ENCODE measurements at places on chromosomes 7 and 10. TPM values are rescaled to one million over a fixed set of nuclear protein-coding genes. Genes with fewer than 3 reads are reported as not detected.

DNA sequence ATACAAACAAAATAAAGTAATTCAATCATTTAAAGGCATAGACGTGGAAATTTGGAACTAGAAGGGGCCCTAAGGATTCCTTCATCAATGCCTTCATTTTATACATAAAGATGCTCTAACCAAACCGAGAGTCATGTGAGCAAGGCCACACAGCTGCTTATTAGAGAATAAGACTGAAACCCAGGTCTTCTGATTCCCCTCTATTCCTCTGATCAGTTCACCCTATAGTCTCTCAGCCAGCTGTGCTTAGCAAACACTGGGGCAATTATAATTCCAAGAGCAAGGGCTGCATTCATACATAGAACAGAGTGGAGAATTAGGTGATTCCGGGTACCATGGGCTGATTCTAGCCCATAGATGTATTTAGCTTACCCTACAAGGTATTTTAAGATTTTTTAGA, 9.7 kb upstream of the XPNPEP1 start:
- no peaks in the 10 kb centered on the region for H3K36me3 ChIP-seq
- no peak overlapping the region for H3K27ac ChIP-seq
- no peak overlapping the region for H3K4me3 ChIP-seq
- peaks cover 11% of the 10 kb centered on the region for H3K27me3 ChIP-seq

DNA sequence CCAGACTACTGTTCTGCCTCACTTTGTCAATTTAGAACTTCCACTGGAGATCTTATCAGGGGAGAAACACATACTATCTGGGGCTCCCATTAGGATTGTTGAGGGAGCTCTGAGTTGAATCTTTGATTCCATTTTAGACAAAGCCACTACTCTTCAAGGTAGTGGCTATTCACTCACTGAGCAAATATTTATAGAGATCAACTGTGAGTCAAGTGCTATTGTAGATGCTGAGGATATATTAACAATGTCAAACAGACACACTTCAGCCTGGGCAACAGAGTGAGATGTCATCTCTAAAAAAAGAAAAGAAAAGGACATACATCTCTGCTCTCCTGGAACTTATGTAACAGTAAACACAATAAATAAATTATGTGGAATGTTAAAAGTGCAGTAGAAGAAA, 315.3 kb downstream of the PTEN start:
- H3K36me3 ChIP-seq: peaks cover 14% of the 10 kb centered on the region
- no peak for DNase-seq
- no peaks in the 10 kb centered on the region for H3K27me3 ChIP-seq
- no peak overlapping the region for H3K27ac ChIP-seq
- H3K4me1 ChIP-seq: peaks cover 9% of the 10 kb centered on the region
- H3K4me3 ChIP-seq: no peak overlapping the region

- DNase-seq: no peak
- H3K4me1 ChIP-seq: peaks cover 25% of the 10 kb centered on the region
- H3K27ac ChIP-seq: peak overlapping the region; percentile 54
- no peak overlapping the region for H3K4me3 ChIP-seq
Observed at GRCh38 chr10:122503886-122504609, 42.7 kb downstream of the HTRA1 start.

DNA sequence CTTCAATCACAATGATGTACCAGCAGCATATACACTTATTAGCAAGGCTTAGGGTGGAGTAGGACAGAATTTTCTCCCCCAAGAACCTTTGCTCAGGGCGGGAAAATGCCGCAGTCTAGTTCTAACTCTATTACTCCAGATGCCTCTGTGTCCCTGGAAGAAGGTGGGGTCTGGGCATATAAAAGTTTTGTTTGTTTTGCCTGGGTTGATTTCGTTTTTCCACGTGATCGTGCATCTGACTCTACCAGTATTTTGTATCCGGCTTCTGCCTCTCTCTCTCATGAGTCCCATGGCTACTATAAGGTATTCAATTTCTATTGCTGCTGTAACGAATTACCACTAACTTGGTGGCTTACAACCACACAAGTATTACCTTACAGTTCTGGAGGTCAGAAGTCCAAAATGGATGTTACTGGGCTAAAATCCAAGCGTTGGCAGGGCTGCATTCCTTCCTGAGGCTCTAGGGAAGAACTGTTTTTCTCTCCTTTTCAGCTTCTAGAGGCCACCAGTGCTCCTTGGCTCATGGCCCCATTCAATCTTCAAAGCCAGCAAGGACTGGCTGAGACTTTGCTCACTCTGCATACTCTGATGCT, 181.2 kb upstream of the PRSS58 start:
- no peak overlapping the region for H3K4me3 ChIP-seq
- no peaks in the 10 kb centered on the region for H3K27me3 ChIP-seq
- no peak for DNase-seq
- H3K36me3 ChIP-seq: peaks cover 4% of the 10 kb centered on the region
- peaks cover 89% of the 10 kb centered on the region for H3K4me1 ChIP-seq

- peaks cover 10% of the 10 kb centered on the region for H3K4me1 ChIP-seq
- no peak overlapping the region for H3K27ac ChIP-seq
- H3K27me3 ChIP-seq: peaks cover 26% of the 10 kb centered on the region
Observed at GRCh38 chr10:72068901-72069446, 19.4 kb downstream of the SPOCK2 start.

- DNase-seq: no peak
- H3K4me3 ChIP-seq: no peak overlapping the region
- H3K27ac ChIP-seq: no peak overlapping the region
- no peaks in the 10 kb centered on the region for H3K4me1 ChIP-seq
Observed at GRCh38 chr10:2256241-2256640, 518.9 kb upstream of the ADARB2 start.

DNA sequence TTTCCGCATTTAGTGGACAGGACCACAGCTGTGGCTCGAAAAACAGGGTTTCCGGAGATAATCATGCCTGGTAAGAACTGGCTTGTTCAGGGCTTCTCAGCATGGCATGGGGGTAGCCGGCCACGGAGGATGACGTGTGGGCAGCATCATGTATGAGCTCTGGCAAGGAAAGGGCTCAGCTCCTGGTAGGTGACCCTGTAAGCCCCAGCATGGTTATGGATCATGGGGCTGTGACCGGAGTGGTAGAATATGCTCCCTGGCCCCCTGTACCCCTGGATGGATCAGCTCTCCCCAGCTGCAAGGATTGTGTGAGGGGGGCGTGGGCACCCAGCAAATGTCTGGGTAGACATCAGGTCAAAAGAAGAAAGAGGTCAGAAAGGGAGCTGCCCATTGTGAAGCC, 113.5 kb downstream of the DOCK1 start:
- no peak overlapping the region for H3K4me3 ChIP-seq
- no peak overlapping the region for H3K27ac ChIP-seq
- no peaks in the 10 kb centered on the region for H3K4me1 ChIP-seq
- no peaks in the 10 kb centered on the region for H3K27me3 ChIP-seq
- peaks cover 11% of the 10 kb centered on the region for H3K36me3 ChIP-seq

- H3K36me3 ChIP-seq: peaks cover 19% of the 10 kb centered on the region
- H3K27ac ChIP-seq: no peak overlapping the region
- DNase-seq: no peak
Observed at GRCh38 chr10:73779018-73779417, 2.8 kb upstream of the CHCHD1 start.

DNA sequence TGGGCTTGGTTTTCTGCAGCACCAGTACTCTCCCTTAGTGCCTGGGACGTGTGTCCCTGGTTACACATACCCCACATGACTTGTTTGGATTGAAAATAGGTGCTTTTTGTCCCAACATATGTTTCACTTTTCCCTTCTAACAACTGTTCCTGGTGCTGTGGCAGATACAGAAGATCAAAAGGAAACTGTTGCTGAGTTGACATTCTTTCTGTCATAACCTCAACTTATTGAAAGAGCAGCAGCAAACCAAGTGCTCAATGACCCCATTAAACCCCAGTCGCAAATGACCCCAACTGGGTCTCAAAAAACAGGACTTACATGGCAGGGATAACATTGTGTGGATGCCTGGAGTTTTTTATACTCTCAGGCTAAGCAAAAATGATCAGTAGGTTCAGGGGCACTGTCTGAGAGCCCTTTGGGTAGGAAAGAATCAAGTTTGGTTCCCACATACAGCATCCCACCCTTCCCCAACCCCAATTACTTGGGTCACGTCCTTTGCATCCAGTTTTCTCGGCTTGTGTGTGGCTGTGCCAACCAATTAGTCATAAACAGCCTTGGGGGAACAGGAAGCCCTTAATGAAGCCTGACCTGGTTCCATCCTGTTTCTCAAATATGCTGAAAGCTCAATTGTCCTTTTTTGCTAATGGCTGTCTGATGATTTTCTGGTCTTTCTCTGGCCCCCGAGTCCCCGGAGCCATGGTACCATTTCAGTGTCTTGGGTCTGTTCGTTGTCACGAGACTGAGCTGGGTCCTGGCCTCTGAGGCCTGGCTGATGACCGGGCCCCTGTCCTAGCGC, 4.9 kb downstream of the HKDC1 start:
- H3K27me3 ChIP-seq: peaks cover 2% of the 10 kb centered on the region
- DNase-seq: peak; percentile 38
- no peaks in the 10 kb centered on the region for H3K36me3 ChIP-seq

GRCh38 chr10:20110125-20111100, 294.2 kb downstream of the PLXDC2 start:
- no peak overlapping the region for H3K4me3 ChIP-seq
- no peak overlapping the region for H3K27ac ChIP-seq
- no peak for DNase-seq
- H3K4me1 ChIP-seq: no peaks in the 10 kb centered on the region

DNA sequence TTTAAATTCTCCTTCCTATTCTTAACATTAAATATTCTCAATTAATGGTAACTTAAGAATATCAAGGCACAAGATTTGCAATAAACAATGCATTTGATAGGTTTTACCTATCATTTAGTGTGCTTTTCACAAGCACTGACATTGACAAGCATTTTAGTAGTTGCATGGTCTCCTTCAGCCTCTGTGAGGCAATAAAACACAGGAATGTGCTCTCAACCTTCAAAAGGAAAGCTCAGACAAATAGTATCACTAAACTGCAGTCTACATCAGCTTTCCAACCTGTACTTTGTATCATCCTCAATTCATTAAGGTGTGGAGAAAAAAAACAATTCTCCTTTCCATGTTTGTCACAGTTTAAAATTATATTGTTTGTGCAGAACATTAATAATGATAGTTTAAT, 51.1 kb upstream of the TSPAN13 start:
- DNase-seq: no peak
- peaks cover 3% of the 10 kb centered on the region for H3K27me3 ChIP-seq
- H3K4me3 ChIP-seq: no peak overlapping the region
- peaks cover 61% of the 10 kb centered on the region for H3K36me3 ChIP-seq

DNA sequence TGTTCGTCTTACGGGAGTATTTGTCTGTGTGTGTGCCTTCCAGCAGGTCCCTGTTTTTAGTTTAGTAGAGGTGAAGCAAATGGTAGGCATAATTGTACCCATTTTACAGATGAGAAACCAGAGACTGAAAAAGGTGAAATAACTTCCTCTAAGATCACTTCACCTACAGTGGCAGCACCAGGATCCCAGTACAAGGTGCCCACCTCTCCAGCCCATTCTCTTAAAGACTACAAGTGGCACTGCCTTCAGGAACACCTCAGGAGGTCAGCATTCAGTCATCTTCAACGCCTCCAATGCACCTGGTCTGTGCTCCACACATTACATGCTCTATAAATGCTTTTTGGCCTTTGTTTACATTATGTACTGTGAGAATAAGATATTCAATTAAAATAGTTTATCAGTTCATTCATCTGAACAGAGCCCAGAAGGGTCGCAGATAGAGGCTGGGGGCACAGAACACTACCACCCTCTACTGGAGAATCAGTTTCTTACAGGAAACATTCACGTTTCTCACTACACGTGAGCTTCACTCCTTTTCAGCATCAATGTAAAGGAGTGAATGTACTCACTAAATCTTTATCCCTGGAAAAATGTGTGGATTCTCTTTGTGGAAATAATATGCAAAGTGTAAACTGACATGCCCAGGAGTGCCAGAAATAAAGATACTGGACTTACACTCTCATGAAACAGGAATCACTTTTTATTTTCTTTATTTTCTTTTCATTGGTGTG, 45.5 kb upstream of the ABLIM1 start:
- no peak overlapping the region for H3K27ac ChIP-seq
- DNase-seq: no peak
- no peaks in the 10 kb centered on the region for H3K27me3 ChIP-seq
- H3K4me1 ChIP-seq: peaks cover 20% of the 10 kb centered on the region

GRCh38 chr10:7243139-7243538, 167.7 kb downstream of the SFMBT2 start:
- H3K27ac ChIP-seq: no peak overlapping the region
- DNase-seq: no peak
- no peaks in the 10 kb centered on the region for H3K4me1 ChIP-seq
- H3K36me3 ChIP-seq: no peaks in the 10 kb centered on the region

DNA sequence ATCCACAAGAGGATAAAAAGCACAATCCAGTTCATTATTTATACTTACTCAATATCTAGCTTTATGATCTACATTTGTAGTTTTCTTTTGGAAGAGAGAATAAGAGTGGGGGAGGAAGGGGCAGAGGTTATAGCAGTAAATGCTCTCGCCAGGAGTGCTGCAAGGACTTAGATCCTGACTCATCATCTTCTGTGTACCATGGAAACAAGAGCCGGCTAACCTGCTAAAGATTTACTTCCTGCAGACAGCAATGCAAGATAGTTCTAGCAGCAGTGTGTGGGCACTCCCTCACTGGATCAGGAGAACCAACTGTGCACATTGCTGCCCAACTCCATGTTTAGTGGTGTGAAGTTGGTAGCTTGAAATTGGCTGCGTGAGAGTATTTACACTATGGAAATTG, 47.7 kb upstream of the TRIL start:
- DNase-seq: no peak
- no peak overlapping the region for H3K27ac ChIP-seq
- no peaks in the 10 kb centered on the region for H3K4me1 ChIP-seq

GRCh38 chr10:125089469-125089868, 70.9 kb downstream of the CTBP2 start:
- no peak overlapping the region for H3K27ac ChIP-seq
- DNase-seq: no peak
- no peak overlapping the region for H3K4me3 ChIP-seq
- peaks cover 77% of the 10 kb centered on the region for H3K4me1 ChIP-seq
- H3K36me3 ChIP-seq: peaks cover 48% of the 10 kb centered on the region
- peaks cover 6% of the 10 kb centered on the region for H3K27me3 ChIP-seq

DNA sequence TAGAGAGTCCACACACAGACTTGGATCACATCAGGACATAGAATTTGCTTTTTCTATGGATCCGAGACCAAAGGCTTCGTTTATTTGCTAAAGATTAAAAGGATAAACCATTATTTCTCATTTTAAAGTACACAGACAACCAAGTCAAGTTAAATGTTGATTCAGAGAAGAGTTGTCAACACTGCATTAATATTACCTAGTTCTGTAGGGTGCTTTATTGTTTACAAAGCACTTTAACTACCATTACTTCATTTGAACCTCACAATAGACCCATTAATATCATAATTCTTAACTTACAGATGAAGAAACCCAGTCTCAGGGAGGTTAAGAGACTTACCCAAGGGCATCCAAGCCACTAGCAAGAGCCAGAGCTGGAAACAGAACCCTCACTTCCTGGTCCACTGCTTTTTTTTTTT, 43.2 kb upstream of the GSAP start:
- no peak for DNase-seq
- no peaks in the 10 kb centered on the region for H3K36me3 ChIP-seq
- no peak overlapping the region for H3K4me3 ChIP-seq

GRCh38 chr7:35617041-35617440, 77.9 kb downstream of the HERPUD2 start:
- peaks cover 5% of the 10 kb centered on the region for H3K36me3 ChIP-seq
- H3K27ac ChIP-seq: no peak overlapping the region
- H3K27me3 ChIP-seq: no peaks in the 10 kb centered on the region
- peaks cover 7% of the 10 kb centered on the region for H3K4me1 ChIP-seq

GRCh38 chr10:6802759-6803426, 222.8 kb upstream of the PRKCQ start:
- no peaks in the 10 kb centered on the region for H3K4me1 ChIP-seq
- H3K36me3 ChIP-seq: no peaks in the 10 kb centered on the region
- H3K27me3 ChIP-seq: peaks cover 13% of the 10 kb centered on the region
- H3K4me3 ChIP-seq: no peak overlapping the region
- no peak overlapping the region for H3K27ac ChIP-seq
- DNase-seq: no peak

Gene CALN1
- total RNA-seq: not detected

Gene ASAH2
- 3.3 TPM for total RNA-seq

Gene PNLIPRP2
- not detected for total RNA-seq

Gene SPDYE5
- not detected for total RNA-seq

Gene CLCN1
- not detected for total RNA-seq

All from HFFc6 (cell line).